Non-pigmented ciliary epithelial cell (primary cell): ENCODE measurements at places on chromosomes 5 and 9.

DNA sequence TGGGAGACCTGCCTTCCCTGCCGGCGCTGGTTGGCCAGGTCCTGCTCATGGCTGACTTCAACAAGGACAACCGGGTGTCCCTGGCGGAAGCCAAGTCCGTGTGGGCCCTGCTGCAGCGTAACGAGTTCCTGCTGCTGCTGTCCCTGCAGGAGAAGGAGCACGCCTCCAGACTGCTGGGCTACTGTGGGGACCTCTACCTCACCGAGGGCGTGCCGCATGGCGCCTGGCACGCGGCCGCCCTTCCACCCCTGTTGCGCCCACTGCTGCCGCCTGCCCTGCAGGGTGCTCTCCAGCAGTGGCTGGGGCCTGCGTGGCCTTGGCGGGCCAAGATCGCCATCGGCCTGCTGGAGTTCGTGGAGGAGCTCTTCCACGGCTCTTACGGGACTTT is 10.6 kb downstream of the DIPK1B start:
- no peak for DNase-seq

GRCh38 chr9:23215688-23216087 is 610.4 kb downstream of the ELAVL2 start:
- no peak for DNase-seq

DNA sequence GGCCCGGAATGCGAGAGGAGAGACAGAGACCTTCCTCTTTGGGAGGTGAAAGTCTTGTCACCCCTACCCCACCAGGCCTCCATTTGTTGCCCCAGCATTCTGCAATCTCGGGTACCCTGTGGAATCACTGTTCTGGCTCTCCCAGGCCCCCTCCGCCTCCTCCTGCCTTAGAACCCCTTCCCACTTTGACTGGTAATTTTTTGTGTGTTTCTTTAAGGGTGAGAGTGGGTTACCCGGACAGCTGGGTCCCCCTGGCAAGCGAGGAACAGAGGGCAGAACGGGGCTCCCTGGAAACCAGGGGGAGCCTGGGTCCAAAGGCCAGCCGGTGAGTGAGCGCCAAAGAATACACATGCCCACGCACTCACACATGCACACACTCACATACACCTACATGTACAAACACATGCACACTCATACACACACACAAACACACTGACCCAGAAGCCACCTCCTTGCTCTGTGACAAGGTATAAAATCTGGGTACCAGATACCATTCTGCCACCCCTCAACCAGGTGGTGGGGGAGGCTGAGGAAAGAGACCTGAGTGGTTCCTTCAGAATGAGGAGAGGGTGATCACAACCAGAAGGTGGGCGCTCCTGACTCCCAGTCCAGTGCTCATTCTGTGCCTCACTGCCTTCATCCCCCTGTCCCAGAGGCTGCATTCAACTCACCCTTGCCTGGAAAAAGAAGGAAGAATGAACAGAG is 30.9 kb upstream of the ORM1 start:
- no peak for DNase-seq

GRCh38 chr5:56302027-56302426 is 68.9 kb upstream of the ANKRD55 start:
- no peak for DNase-seq
